ENCODE measurements at places on chromosomes 16 and 17.

GRCh38 chr16:26394409-26394808, 672.3 kb upstream of the C16orf82 start:
- no peak for DNase-seq

DNA sequence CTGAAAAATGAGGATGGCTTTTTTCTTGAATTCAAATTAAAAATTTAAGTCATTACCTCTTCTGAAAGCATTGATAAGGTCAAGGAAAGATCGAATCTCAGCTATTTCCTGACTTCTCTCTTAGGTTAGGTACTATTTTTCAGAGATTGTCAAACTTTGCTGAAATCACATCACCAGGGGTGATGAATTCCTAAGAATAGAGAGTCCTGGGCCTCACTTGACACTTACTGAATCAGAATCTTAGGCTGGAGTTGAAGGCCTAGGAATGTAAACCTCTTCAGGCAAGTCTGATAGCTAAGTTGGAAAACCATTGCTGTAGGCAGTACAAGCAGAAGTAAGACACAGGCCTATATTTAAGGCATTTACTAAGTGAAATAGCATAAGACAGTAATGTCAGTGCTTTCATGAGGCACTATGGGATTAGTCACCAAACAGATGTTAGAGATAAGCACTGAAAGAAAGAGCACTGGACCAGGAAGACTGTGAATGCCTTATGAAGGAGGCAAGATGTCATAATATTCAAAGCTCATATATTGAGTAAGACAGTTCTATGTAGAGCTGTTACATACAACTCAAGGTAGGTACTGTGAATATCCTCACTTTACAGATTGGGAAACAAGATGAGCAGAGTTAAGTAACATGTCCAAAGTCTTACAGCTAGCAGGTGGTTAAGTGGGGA, 21.5 kb downstream of the DCAF7 start:
- peak; percentile 68 for DNase-seq

DNA sequence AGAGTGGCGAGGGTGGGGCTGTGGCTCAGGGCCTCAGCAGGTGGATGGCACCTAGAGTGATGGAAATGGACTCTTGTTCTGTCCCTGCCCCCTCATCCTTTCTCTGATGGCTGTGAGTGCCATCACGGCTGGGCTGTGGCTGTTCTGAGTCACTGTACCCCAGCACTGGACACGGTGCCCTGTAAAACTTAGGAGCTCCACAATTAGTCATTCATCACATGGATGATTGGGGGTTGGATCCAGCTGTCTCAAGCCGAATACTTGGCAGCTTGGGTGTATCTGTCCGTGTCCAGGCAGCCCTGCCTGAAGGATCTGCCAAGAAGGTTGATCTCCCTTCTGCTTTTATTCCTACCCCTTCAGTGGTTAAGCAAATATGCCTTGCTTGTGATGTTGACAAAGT, 295.5 kb upstream of the EEF2KMT start:
- DNase-seq = no peak

- DNase-seq = no peak
Measured at GRCh38 chr16:75423723-75424104, 9.6 kb downstream of the CFDP1 start.

GRCh38 chr17:77546772-77547241, 406.0 kb downstream of the SEC14L1 start:
- DNase-seq = no peak

GRCh38 chr16:68035227-68035626, 12.1 kb downstream of the DUS2 start:
- no peak for DNase-seq

- DNase-seq = no peak
Measured at GRCh38 chr17:64500487-64500859, 3.6 kb upstream of the POLG2 start.

DNA sequence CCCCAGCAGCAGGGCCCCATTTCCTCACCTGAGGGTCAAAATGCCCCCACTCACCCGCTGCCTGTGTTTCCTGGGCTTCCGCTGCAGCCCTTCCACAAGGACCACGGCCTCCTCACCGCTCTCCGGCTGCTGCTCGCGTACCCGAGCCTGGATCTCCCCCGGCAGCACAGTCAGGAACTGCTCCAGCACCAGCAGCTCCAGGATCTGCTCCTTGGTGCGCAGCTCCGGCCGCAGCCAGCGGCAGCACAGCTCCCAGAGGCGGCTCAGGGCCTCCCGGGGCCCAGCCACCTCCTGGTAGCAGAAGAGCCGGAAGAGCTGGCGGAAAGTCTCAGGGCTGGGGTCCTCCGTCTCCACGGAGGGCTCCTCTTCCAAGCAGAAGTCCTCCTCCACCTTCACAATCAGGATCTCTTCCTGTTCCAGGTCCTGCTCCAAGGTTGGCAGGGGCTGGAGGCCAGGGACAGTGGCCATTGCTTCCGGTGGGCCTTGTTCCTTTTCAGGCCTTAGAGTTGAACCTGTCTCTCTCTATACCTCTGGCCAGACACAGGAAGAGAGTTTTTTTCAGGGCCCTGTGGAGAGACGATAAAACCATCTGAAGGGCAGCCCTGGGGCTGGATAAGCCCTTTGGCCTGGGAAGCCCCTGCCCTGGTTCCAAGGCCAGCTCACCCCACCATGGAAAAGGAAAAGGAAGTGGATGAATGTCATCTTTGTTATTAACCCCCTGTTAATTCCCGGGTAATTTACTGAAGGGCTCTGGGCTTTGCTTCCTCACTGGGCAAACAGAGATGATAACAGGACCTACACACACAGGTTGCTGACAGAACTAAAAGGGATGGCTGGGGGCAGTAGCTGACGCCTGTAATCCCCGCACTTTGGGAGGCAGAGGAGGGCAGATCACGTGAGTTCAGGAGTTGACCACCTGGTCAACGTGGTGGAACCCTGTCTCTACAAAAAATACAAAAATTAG, 1.2 kb downstream of the ZNF500 start:
- DNase-seq = no peak

DNA sequence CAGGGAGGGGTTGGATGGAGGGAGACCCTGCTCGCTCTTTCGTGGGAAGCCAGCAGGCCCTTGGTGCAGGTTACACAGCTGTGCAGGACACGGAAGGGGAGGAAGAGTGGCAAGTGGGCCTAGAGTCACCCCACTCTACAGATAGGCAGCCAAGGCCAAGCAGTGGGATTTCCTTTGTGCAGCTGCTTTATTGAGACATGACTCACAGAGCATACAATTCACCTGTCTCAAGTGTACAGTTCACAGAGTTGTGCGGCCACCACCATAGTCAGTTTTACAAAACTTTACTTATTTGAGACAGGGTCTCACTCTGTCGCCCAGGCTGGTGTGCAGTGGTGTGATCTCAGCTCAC, 91.2 kb upstream of the CIBAR2 start:
- no peak for DNase-seq

GRCh38 chr17:18859256-18859655, 1.3 kb downstream of the PRPSAP2 start:
- DNase-seq = peak; percentile 28

DNA sequence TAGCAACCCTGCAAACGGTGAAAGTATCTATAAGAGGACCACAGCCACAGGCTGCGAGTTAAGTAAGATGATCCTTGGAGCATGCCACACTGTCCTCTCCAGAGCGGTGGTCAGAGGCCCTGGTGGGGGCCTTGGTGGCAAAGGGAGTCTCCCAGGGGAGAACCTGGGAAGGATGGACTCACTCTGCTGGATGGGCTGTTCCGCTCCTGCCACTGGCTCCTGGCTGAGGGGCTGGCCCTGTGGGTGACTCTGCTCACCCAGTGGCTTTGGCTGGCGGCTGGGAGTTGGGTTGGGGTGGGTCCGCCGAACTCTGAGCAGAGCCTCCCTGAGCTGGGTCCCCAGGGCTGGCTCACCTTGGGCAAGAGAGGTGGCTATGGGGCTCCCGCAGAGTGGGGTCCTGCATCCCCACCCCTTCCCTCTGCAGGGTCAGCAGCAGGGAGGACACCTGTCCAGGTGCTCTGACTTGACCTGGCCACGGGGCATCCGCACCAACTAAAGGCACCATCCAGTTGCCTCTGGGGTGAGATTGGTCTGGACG, 7.3 kb downstream of the CDK5R1 start:
- DNase-seq = no peak

GRCh38 chr17:49730785-49731434, 23.1 kb upstream of the SLC35B1 start:
- DNase-seq = no peak

All from fibroblast of skin of right quadriceps (primary cell).